ENCODE measurements at places on chromosomes 4 and X.
A peak's percentile ranks its signal among the peaks of the same experiment; 100 is the strongest.

DNA sequence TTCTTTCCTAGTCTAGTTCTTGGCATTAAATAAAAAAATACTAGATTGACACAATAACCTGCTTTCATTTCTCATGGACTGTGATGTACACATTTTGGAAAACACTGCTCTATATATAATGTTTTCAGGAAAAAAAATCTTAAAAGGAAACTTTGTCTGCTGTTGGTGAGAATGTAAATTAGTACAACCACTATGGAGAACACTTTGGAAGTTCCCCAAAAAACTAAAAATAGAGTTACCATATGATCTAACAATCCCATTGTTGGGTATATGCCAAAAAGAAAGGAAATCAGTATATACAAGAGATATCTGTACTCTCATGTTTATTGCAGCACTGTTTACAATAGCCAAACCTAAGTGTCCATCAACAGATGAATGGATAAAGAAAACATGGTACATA lies 202.3 kb downstream of the PPP3CA start:
- DNase-seq: no peak

GRCh38 chr4:152464030-152464823 lies 71.7 kb downstream of the FBXW7 start:
- DNase-seq: no peak

DNA sequence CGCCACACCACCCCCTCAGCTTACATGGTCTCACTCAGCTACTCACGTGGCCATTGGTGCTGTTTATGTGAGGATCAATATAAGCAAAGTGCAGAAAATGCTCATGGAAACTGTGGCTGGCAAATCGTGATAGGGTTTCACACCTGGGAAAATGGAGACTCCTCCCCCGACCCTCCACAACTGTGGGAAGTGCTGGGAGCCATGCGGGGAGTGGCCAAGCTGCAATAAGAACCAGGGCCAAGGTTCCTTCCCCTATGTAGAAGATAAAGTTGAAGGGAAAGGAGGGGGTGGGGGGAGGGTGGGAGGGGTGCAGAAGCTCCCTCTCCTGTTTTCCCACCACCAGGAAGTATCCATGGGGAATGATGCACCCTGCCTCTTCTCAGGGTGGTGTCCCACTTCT lies 145.5 kb upstream of the MAMLD1 start:
- DNase-seq: no peak

DNA sequence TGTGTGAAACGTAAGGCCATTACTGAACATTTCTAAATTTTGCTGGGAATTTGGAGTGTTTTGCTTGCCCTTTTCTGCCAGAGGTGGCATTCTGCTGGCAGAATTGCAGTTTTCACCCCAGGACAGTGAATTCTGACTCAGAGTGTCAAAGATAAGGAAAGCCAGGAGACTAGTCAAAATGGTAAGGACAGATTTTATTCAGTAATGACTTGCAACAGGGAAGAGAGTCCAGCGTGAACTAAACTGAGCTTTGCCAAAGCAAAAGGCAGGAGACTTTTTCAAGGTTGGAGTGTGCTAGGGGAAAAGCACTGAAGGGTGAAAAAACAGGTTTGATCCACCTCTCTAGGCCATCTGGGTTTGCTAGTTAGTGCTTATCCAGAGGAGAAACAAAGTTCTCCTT lies 19.4 kb downstream of the MRFAP1 start:
- DNase-seq: no peak

GRCh38 chr4:174334628-174335027 lies 50.9 kb downstream of the CEP44 start:
- no peak for DNase-seq

DNA sequence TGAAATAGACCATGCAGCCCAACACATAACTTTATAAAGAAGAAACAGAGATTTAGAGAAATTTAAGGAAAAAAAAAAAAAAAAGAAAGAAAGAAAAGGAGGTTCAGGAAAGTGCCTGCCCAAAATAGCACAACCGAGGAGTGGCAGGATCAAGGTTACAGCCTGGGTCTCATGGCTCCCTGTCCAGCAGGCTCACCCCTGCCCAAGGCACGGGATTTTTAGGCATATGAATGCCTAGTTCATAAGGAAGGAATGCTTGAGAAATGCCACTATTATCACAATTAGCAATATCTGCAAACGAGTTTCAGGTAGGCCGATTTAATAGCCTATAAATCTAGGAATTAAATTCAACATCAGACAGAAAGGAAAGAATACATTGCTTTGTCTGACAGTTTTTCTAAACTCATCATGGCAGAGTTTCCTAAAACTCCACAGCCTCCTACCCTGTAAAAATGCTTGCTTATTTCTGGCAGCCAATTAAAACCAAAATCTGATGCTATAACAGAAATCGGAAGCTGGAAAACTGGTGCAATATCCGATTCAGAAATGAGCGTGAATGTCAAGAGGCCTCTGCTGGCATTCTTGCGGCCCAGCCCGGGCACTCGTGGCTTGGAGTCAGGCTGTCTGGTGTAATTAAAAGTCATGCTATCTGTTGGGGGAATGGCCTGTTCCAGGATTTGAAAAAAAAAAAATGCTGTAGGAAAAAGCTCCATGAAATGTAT lies 63.5 kb downstream of the GEMIN8 start:
- DNase-seq: peak; percentile 19

DNA sequence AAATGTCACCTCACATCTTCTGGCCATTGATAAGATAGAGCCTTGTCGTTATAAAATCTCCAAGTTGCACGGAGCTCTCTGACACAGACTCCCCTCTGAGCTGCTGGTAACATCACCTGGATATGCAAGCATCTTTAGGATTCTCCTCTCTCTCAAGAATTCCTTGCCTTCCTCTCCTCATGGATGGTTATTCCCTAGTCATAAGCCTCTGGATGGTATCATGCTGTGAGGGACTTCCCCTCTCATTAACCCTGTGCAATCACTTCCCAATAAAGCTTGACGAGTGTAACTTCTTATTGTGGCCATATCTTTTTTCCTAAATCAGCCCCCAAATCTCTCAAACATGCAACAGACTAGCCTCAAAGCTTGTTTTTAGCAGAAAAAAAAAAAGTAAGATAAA lies 1057.0 kb upstream of the SLIT2 start:
- no peak for DNase-seq

GRCh38 chr4:64271601-64272081 lies 137.6 kb downstream of the TECRL start:
- DNase-seq: no peak

- DNase-seq: no peak
Measured at GRCh38 chr4:184281231-184282139, 63.8 kb upstream of the ENPP6 start.

GRCh38 chr4:69859140-69859685 lies 732 bp downstream of the SULT1E1 start:
- no peak for DNase-seq

DNA sequence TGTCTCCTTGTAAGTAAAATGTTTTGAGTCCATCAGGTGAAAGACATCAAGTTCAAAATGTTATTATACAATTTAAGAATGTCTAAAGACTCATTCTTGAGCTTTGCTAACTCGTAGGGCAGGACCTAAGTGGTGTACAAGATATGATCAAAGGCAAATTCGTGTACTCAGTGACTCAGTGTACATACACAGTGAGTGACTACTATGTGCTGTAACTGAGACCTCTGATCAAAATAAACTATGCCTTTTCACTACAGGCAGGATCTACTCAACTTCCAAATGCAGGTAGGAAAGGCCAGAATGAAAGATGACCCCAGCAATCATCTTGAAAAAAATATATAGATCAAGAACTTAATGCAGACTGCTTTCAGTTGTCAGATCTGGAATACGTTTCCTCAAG lies 49.9 kb downstream of the ADGRG2 start:
- no peak for DNase-seq

GRCh38 chr4:109511414-109511813 lies 48.6 kb upstream of the MCUB start:
- no peak for DNase-seq

DNA sequence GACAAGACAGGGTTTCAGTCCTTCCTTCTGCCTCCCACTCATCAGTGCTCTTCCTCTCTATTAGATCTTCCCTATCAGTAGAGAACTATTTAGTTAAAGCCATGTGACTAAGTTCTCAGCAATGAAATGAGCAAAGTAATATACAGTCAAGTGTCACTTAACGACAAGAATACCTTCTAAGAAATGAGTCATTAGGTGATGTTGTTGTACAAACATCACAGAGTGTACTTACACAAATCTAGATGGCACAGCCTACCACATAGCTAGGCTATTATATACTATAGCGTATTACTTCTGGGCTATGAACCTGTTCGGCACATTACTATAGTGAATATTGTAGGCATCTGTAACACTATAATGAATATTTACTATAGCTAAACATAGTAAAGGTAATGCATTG lies 71.3 kb downstream of the POU4F2 start:
- no peak for DNase-seq

GRCh38 chrX:39848900-39849299 lies 248.9 kb downstream of the BCOR start:
- no peak for DNase-seq

Data from stromal cell of bone marrow (primary cell).